ENCODE measurements at places on chromosomes 16 and 17.
A peak's percentile ranks its signal among the peaks of the same experiment; 100 is the strongest.

GRCh38 chr16:87703835-87704375 lies 61.9 kb downstream of the KLHDC4 start:
- no peak for DNase-seq
- H3K4me1 ChIP-seq, result peaks cover 47% of the 10 kb centered on the region
- no peak overlapping the region for H3K4me3 ChIP-seq
- H3K27me3 ChIP-seq, result no peaks in the 10 kb centered on the region
- peaks cover 42% of the 10 kb centered on the region for H3K36me3 ChIP-seq

- no peaks in the 10 kb centered on the region for H3K36me3 ChIP-seq
- DNase-seq, result no peak
- H3K27me3 ChIP-seq, result no peaks in the 10 kb centered on the region
- no peak overlapping the region for H3K27ac ChIP-seq
- H3K4me3 ChIP-seq, result no peak overlapping the region
- H3K4me1 ChIP-seq, result no peaks in the 10 kb centered on the region
Measured at GRCh38 chr17:11485336-11486100, 112.8 kb upstream of the DNAH9 start.

DNA sequence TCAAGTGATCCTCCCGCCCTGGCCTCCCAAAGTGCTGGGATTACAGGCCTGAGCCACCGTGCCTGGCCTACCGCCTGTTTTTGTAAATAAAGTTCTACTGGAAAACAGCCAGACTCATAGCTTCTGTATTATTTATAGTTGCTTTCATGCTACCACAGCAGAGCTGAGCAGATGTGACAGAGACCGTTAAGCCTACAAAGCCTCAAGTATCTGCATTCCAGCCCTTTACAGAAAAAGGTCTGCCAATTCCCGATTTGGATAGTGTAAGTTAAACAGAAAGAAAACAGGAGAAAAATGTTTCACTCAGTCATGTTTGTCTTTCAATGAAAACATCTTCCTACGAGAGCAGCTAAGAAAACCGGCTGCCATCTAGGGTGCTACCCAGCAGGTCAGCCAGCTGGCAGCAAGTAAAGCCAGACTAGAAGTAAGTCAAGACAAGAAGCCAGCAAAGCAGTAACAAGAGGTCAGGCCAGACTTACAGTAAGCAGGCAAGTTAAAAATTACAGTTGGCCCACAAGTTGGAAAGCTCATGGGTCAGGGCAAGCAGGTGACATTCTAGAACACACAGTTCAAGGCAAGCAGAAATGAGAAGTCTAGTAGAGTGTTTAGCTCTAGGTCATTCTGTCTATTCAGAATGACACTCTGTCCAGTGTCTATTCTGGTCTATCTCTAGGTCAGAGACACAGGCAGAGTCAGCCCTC lies 17.7 kb downstream of the NCBP3 start:
- H3K27ac ChIP-seq, result no peak overlapping the region
- peaks cover 5% of the 10 kb centered on the region for H3K4me1 ChIP-seq
- no peaks in the 10 kb centered on the region for H3K27me3 ChIP-seq
- H3K4me3 ChIP-seq, result no peak overlapping the region

- DNase-seq, result no peak
- peaks cover 32% of the 10 kb centered on the region for H3K4me1 ChIP-seq
- H3K36me3 ChIP-seq, result no peaks in the 10 kb centered on the region
- H3K4me3 ChIP-seq, result no peak overlapping the region
- H3K27ac ChIP-seq, result peak overlapping the region; percentile 27
Measured at GRCh38 chr17:29181226-29181625, 1.0 kb upstream of the MYO18A start.

DNA sequence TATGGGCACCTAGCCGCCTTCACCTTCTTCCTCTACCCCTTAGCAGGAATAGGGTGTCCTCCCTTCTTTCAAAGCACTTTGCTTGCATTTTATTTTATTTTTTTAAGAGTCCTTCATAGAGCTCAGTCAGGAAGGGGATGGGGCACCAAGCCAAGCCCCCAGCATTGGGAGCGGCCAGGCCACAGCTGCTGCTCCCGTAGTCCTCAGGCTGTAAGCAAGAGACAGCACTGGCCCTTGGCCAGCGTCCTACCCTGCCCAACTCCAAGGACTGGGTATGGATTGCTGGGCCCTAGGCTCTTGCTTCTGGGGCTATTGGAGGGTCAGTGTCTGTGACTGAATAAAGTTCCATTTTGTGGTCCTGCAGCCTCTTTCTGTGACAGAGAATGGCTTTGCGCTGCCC lies 4.6 kb downstream of the TMUB2 start:
- no peaks in the 10 kb centered on the region for H3K27me3 ChIP-seq
- H3K4me3 ChIP-seq, result no peak overlapping the region
- H3K4me1 ChIP-seq, result peaks cover 27% of the 10 kb centered on the region
- peaks cover 41% of the 10 kb centered on the region for H3K36me3 ChIP-seq
- DNase-seq, result no peak

DNA sequence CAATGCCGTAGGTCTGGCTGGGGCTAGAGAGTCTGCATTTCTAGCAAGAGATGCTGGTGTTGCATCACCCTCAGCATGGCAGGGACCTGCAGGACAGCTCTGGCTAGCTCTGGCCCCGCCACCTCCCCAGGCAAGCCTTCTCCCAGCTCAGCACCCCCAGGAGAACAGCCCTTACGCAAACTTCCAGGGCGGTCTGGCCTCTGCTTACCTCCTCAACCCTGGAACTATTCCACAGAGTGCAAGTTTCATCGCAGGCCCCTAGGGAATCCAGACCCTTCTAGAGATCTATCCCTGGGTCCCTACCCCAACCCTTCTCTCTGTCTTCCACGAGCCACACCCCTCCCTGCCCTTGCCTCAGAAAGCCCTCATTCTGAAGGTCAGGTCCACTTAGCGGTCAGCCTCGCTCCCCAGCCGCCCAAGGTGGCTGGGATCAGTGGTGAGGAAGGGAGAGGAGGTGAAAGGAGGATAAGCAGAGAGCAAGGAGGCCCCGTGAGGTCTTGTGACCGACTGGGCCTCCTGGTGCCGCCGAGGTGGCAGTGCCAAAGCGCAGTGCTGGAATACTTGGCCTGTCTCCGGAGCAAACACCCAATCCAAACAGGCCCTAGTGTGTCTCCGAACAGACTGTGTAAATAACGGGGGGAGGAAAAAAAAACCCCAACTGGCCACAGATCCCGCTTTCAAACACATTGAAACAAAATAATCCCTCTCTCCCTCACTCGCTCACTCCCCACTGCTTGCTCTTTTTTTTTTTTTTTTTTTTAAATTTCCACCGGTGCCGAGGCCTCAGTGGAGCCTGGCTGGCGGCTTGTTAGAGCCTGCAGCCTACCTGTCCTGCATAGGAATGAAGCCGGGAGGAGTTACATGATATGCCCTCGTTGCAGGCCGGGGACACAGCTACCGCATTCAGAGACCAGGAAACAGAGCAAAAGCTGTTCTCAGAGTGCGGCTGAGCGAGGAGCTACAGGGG lies 380.9 kb downstream of the SOX9 start:
- no peaks in the 10 kb centered on the region for H3K36me3 ChIP-seq
- no peak for DNase-seq
- no peaks in the 10 kb centered on the region for H3K27me3 ChIP-seq
- no peak overlapping the region for H3K27ac ChIP-seq
- no peaks in the 10 kb centered on the region for H3K4me1 ChIP-seq
- H3K4me3 ChIP-seq, result no peak overlapping the region

DNA sequence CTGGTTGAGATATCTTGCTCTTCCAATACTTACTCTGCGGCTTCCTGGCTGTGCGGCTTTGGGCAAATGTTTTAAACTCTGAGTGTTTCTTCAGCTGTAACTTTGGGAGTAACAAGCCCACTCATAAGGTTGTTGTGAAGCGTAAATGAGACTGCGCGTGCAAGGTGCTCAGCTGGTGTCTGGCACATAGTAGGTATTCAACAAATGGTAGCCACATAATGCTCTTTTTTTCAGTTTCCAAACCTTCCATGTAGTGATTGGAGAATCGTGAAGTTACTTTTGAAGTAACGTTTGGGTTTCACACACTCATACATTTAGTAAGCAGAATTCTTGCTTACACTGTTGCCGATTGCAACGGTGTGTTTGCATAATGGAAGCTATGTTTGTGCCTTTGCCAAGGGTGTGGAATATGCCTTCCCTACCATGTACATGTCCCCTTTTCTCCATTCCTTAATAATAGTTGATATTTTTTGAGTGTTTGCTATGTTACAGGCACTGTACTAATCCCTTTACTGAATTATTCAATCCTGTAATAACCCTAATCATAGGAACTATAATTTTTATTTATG lies 829 bp downstream of the DHRS7B start:
- no peak for DNase-seq
- H3K36me3 ChIP-seq, result peaks cover 7% of the 10 kb centered on the region
- H3K4me3 ChIP-seq, result peak overlapping the region; percentile 95
- H3K4me1 ChIP-seq, result peaks cover 43% of the 10 kb centered on the region

DNA sequence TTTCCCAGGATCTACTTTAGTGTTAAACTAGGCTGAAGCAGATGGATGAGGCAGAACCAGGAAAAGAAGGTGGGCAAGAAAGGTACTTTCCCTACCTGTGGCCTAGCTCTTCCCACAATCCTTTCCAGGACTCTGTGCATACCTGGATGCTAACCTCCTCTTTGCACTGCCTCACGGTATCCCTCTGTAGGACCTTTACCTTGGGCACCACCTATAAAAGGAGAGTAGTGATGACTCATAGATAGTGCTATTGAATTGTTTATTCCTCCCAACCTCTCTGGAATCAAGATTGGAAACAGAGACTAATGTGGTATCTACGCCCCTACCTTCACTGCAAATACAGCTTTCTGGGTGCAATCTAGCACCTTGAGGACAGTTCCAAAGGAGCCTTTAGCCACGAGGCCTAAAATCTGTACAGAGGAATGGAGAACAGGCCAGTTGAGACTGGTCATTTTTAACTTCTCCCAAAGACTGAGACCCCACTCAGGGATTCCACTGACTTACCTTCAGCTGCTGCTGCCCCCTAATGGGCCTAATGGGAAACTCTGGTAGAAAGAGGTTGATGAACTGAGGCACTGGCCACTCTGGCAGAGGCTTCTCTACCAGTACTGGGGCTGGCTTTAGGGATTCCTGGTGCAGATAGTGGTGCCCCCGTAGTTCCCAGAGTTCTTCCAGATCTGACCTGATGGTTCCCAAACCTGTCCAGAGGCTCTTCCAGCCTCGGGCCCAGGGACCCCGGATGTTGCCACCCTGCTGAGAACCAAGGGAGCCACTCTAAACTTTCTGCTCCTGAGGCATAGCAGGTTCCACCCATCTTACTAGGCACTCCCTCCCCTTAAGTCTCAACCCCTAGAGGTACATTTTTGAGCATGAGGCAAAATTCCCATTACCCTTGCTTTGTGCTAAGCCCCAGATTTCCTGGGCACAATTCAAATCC lies 781 bp downstream of the RSKR start:
- H3K4me3 ChIP-seq, result no peak overlapping the region
- peaks cover 3% of the 10 kb centered on the region for H3K4me1 ChIP-seq
- no peaks in the 10 kb centered on the region for H3K27me3 ChIP-seq
- DNase-seq, result peak; percentile 39

DNA sequence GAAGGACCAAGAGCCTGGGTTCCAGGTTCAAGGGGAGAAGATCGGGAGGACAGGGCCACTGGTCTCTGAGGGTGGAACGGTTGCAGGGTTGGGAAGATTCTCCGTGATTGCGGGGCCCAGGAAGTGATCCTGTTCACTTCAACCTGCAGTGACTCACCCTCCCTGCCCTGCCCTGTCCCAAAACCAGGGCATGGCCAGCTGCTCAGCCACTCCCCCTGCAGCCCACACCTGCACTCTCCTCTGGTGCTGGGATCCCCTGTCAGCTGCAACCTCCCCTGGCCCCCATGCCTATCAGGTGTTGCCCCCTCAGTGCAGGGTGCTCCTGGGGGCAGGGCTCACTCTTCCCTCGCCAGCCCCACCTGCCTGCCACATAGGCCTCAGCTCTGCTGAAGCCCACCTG lies 1.1 kb downstream of the RUNDC3A start:
- H3K4me3 ChIP-seq, result no peak overlapping the region
- H3K27ac ChIP-seq, result no peak overlapping the region
- H3K4me1 ChIP-seq, result peaks cover 14% of the 10 kb centered on the region

DNA sequence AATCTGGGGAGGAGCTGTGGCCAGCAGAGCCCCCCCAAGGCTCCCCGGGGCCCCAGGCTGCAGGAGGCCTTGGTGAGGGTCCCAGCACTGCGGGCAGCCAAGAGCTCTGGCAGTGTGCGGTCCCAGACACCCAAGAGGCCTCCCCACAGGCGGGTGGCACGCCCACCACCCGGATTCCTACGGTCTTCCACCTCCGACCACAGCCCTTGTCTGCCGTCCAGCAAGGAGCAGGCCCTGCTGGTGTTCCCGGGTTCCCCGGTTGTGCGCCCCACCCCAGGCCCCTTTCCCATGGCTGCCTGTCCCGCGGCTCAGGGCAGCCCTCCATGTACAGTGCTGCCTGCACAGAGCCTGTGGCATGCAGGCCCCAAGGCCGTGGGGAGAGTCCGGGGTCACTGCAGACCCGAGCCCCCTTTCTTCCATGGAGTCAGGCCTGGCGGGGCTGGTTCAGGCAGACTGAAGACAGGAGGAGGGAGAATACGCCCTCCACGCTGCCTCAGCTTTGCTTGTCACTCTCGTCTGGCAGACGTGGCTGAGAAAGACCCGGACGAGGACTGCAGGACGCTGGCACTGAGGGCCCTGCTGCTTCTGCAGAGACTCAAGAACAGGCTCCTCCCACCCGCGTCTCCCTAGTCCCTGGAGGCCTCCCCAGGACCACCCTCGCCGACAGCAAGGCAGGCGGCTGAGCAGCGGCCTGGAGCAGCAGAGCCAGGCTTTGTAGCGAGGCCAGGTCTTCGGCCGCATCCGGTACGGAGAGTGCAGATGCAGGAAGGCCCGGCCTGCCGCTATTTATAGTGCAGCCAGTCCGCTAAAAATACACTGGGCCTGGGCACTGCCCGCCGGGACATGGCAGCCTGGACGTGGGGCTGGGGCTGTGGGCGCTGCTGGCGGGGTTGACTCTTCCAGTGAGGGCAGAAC lies 16.4 kb downstream of the TELO2 start:
- H3K27me3 ChIP-seq, result no peaks in the 10 kb centered on the region
- no peaks in the 10 kb centered on the region for H3K4me1 ChIP-seq

DNA sequence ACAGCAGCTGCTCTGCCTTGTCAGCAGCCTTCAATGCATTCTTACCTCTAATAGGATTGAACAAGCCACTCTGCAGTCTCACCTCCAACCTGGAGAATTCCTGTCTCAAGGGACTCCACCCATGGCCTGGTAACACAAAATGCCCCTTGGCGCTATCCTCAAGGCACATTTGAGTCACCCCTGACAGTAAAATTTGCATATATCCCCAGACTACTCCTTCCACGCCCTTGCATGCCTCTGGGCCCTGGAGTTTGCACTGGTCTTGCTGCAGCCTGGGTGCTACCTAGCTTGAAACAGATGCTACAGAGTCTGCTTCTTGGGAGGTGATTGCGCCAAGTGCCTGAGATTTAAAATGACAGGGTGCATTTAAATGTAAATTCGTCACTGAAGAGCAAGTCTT lies 391.4 kb upstream of the MAF start:
- no peak overlapping the region for H3K4me3 ChIP-seq
- H3K27me3 ChIP-seq, result no peaks in the 10 kb centered on the region
- DNase-seq, result no peak
- no peaks in the 10 kb centered on the region for H3K36me3 ChIP-seq
- H3K27ac ChIP-seq, result no peak overlapping the region
- no peaks in the 10 kb centered on the region for H3K4me1 ChIP-seq
